ENCODE measurements at places on chromosomes 3 and 15. TPM values are rescaled to one million over a fixed set of nuclear protein-coding genes. Genes with fewer than 3 reads are reported as not detected.

PP2D1 gene
- not detected for polyA plus RNA-seq

CEMIP gene
- 0.01 TPM for polyA plus RNA-seq

TAGLN3 gene
- polyA plus RNA-seq: 0.66 TPM

DNA sequence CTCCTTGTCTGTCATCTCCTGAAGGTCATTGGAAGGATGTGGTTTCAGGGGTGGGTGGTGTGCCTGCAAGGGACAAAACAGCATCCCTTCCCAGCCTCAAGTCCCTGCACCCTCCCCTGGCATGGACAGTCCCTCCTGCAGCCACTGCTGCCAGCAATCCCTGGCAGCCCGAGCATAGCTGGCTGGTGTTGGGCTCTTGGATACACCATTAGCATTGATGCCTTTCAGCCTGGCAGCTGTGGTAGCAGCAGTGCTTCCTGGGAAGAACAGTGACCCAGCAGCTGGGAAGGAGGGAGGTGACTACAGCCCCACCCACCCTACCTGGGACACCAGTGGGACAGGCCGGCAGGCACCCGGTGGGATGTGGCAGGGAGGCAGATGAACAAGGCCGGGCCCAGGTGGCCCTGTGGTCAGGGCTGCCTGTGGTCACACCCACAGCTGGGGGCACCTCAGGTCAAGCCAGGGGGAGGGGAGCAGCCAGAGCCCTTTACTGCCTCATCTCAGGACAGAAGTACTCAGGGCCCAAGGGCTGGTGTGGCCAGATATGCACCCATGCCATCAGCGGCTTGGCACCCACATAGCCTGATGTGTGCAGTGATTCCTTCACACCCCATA, 32.9 kb upstream of the TMEM115 start:
- H3K4me3 ChIP-seq: no peak overlapping the region
- peak; percentile 44 for DNase-seq
- no peaks in the 10 kb centered on the region for H3K36me3 ChIP-seq
- H3K27me3 ChIP-seq: no peaks in the 10 kb centered on the region

DNA sequence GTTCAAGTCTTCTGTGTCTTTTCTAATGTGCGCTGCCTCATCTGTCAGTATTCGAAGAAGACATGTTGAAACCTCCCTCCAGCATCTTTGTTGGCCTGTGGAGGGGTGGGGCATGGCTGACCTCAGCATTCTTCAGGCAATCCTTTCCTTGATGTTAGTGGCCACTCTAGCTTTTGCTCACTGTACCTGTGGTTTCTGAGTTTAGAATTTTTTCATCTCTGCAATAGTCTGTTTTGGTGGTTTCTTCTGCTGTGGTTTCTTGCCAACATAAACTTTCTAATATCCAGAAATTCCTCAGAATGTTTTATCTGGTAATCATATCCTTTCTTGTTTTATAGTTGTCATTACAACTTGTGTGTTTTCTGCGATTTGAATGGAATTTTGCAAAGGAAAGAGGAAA, 251.3 kb upstream of the NR2E3 start:
- H3K4me1 ChIP-seq: no peaks in the 10 kb centered on the region
- no peaks in the 10 kb centered on the region for H3K27me3 ChIP-seq
- DNase-seq: no peak
- H3K36me3 ChIP-seq: no peaks in the 10 kb centered on the region
- no peak overlapping the region for H3K27ac ChIP-seq
- no peak overlapping the region for H3K4me3 ChIP-seq

- no peaks in the 10 kb centered on the region for H3K27me3 ChIP-seq
- DNase-seq: peak; percentile 64
- H3K4me3 ChIP-seq: peak overlapping the region; percentile 56
- H3K4me1 ChIP-seq: peaks cover 96% of the 10 kb centered on the region
Observed at GRCh38 chr15:85620690-85621049, 174.1 kb downstream of the KLHL25 start.

DNA sequence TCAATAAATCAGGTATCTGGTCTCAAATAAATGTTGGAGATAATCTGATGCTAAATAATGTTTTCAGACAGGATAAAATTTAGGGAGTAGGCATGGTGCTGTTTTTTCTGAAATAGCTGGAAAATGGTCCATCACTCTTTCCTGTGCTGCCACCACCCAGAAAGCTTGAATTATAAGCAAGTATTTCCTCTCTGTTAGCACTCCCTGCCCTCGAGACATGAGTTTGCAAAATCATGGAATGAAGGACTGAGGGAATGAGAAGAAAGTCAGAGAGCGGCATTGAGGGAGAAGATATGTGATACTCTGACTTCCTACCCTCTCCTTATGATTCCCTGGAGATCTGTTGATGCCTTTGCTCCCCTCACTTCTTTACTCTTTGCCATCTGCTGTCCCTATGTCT, 1095.7 kb downstream of the IGSF11 start:
- H3K27me3 ChIP-seq: no peaks in the 10 kb centered on the region
- H3K4me1 ChIP-seq: no peaks in the 10 kb centered on the region
- DNase-seq: no peak
- no peaks in the 10 kb centered on the region for H3K36me3 ChIP-seq

- no peak overlapping the region for H3K4me3 ChIP-seq
- peaks cover 59% of the 10 kb centered on the region for H3K4me1 ChIP-seq
- no peaks in the 10 kb centered on the region for H3K27me3 ChIP-seq
- no peak overlapping the region for H3K27ac ChIP-seq
- no peak for DNase-seq
Observed at GRCh38 chr3:63966871-63967270, 54.7 kb upstream of the SCAANT1 start.

- H3K4me1 ChIP-seq: no peaks in the 10 kb centered on the region
- DNase-seq: no peak
- peaks cover 44% of the 10 kb centered on the region for H3K27me3 ChIP-seq
- H3K36me3 ChIP-seq: no peaks in the 10 kb centered on the region
- H3K27ac ChIP-seq: no peak overlapping the region
- H3K4me3 ChIP-seq: no peak overlapping the region
Observed at GRCh38 chr3:13702286-13702685, 153.4 kb downstream of the FBLN2 start.

GRCh38 chr3:31785734-31786133, 195.3 kb downstream of the OSBPL10 start:
- H3K4me3 ChIP-seq: no peak overlapping the region
- no peak overlapping the region for H3K27ac ChIP-seq
- DNase-seq: no peak
- H3K4me1 ChIP-seq: no peaks in the 10 kb centered on the region

DIS3L gene
- polyA plus RNA-seq: 10.6 TPM

HIGD2B gene
- not detected for polyA plus RNA-seq

GRCh38 chr3:129313415-129313664, 34.7 kb downstream of the HMCES start:
- DNase-seq: no peak
- peaks cover 31% of the 10 kb centered on the region for H3K4me1 ChIP-seq
- no peak overlapping the region for H3K4me3 ChIP-seq
- no peaks in the 10 kb centered on the region for H3K27me3 ChIP-seq
- no peaks in the 10 kb centered on the region for H3K36me3 ChIP-seq

- peaks cover 20% of the 10 kb centered on the region for H3K4me1 ChIP-seq
- no peaks in the 10 kb centered on the region for H3K36me3 ChIP-seq
- no peaks in the 10 kb centered on the region for H3K27me3 ChIP-seq
- no peak for DNase-seq
Observed at GRCh38 chr3:16402451-16402850, 111.0 kb downstream of the RFTN1 start.

- no peak overlapping the region for H3K27ac ChIP-seq
- H3K27me3 ChIP-seq: peaks cover 7% of the 10 kb centered on the region
- no peak overlapping the region for H3K4me3 ChIP-seq
- H3K4me1 ChIP-seq: no peaks in the 10 kb centered on the region
- DNase-seq: no peak
Observed at GRCh38 chr3:42443292-42443691, 32.9 kb upstream of the LYZL4 start.

DNA sequence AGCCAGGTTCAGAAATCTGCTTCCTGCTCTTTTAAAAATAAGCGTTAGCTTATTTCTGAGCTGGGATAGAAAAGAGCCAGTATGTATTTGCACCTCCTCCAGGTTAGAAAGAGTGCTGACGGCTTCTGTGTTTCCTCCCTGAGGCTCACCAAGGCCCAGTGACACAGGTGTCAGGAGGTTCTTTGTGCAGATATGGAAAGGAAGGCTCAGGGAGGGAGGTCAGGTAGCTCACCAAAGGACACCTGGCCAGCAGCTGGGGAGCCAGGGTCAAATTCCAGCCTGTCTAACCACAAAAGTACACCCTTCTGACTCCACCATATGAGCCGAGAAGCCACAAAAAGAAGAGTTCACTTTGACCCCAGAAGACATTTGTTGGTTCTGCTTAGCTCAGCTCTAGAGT, 201.0 kb upstream of the WNT5A start:
- H3K4me3 ChIP-seq: no peak overlapping the region
- peaks cover 12% of the 10 kb centered on the region for H3K27me3 ChIP-seq
- no peaks in the 10 kb centered on the region for H3K36me3 ChIP-seq
- no peak for DNase-seq
- H3K27ac ChIP-seq: no peak overlapping the region
- no peaks in the 10 kb centered on the region for H3K4me1 ChIP-seq

DNA sequence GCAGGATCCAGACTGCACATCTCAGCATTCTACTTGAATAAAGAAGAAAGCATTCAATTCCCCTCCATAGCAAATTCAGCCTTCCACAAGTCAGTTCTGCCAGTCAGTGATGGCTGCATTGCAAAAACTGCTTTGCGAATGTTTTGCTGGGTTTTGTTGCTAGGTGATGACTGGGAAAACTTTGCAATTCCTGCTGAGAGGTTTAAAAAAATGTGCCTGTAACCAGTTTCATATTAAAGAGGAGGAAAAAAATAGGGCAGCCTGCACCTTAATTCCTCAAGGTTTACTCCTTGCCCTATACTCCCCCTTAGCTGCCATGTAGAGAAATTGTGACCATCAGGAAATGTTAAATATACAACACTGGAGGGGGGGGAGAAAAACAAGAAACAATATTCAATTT, 225.6 kb upstream of the ATP11B start:
- DNase-seq: no peak
- H3K4me3 ChIP-seq: no peak overlapping the region
- no peak overlapping the region for H3K27ac ChIP-seq
- no peaks in the 10 kb centered on the region for H3K36me3 ChIP-seq

DNA sequence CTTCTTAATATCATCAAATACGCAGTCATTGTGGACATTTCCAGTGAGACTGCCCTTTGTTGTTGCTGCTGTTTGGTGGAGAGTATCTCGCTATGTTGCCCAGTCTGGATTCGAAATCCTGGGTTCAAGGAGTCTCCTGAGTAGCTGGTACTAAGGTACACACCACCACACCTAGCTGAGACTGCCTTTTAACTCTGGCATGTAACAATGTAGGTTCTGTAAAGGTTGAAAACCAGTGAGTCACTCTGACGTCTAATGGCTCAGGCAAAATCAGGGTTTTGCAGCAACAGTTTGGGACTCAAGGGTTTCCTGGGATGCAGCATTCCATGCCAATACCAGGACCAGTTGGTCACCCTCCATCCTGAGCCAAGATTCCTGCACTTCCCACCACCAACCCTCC, 52.2 kb downstream of the AQP9 start:
- no peaks in the 10 kb centered on the region for H3K36me3 ChIP-seq
- no peaks in the 10 kb centered on the region for H3K4me1 ChIP-seq
- no peaks in the 10 kb centered on the region for H3K27me3 ChIP-seq

DNA sequence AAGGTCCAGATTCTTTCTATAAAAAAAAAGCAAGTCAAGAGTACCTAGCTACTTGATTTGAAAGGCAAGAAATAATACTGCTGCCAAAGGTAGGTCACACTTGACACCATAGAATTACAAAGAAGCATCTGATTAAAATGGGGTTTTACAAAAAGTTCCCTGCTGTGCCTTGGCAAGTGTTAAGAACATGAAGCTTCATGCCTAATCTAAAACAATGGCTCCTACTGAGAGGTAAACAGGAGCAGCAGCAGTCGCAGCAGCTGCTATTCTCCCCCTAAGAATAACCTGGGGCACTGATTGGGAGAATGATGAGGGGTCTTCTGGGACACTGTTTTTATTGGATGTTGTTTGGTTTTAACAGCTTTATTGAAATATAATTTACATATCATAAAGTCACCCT, 14.1 kb downstream of the UBP1 start:
- H3K4me3 ChIP-seq: no peak overlapping the region
- H3K27ac ChIP-seq: no peak overlapping the region
- no peaks in the 10 kb centered on the region for H3K36me3 ChIP-seq
- H3K27me3 ChIP-seq: no peaks in the 10 kb centered on the region
- peaks cover 59% of the 10 kb centered on the region for H3K4me1 ChIP-seq

TGM4 gene
- not detected for polyA plus RNA-seq

IL20RB gene
- polyA plus RNA-seq: 0.71 TPM

TNNC1 gene
- polyA plus RNA-seq: 9,937 TPM
